ENCODE measurements at places on chromosomes 2 and 18.

GRCh38 chr2:176781570-176782217 is 430.9 kb upstream of the HNRNPA3 start:
- DNase-seq = no peak

GRCh38 chr2:137231628-137232027 is 466.3 kb downstream of the THSD7B start:
- DNase-seq = no peak

DNA sequence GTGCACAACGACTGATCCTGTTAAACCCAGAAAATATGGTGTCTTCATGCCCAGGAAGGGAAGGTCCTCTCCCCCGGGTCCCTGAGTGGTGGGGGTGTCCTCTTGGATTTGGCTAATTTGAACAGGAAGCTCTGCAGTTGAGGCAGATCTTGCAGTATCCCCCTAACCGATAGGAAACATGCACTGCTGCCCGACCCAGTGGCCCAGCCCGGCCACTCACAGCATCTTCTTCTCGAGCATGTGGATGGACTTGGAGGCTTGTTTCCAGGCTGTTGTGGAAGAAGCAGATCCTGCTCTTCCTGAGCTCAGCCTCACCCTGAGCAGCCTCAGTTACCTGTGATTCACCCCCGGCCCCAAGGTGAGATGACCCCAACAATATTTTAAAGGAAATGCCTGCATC is 46.4 kb upstream of the ASB1 start:
- no peak for DNase-seq

- no peak for DNase-seq
These were observed 8.6 kb downstream of the FAM124B start for GRCh38 chr2:224393157-224393872.

DNA sequence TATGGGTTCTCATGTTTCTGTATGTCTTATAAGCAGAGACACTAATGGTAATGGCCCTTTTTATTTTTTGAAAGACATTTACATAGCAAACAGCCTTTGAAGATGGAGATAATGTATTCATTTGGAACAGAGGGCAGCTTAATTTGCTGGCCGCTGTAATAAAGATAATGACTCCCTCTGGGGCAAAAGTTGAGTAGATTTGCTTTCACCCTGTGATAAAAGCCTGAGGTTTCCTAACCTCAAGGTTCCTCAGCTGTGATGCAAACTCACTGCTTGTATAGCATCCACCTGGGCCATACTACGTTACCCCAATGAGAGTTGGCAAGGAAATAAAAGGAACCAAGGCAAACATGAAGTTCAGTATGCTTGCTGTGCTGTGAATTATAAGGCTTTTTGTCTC is 54.8 kb downstream of the TEX51 start:
- DNase-seq = no peak

GRCh38 chr2:172693037-172693436 is 42.6 kb upstream of the RAPGEF4 start:
- peak; percentile 61 for DNase-seq

- DNase-seq = no peak
These were observed 327.9 kb downstream of the CLIP4 start for GRCh38 chr2:29443151-29443550.

- no peak for DNase-seq
These were observed 654.6 kb upstream of the LINC00305 start for GRCh38 chr18:64803471-64803870.

GRCh38 chr2:655626-656025 is 21.6 kb downstream of the TMEM18 start:
- DNase-seq = no peak

DNA sequence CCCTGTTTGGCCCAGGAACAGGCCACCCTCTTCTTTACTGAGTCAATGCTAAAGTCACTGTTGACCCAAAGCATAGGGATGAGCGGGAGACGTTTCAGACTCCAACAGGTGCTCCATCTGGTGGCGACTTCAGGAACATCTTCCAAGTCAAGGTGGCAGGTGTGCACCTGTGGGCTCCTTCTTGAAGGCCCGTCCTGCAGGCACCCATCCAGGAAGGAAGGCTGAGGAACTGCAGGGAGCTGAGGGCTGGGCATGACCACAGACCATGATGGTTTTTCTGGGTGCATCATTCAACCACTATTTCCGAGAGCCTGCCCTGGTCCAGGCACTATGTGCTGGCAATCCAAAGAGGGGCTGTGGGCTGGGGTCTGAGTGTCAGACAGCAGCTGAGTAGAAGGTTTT is 142.8 kb downstream of the NDUFA10 start:
- DNase-seq = peak; percentile 66

DNA sequence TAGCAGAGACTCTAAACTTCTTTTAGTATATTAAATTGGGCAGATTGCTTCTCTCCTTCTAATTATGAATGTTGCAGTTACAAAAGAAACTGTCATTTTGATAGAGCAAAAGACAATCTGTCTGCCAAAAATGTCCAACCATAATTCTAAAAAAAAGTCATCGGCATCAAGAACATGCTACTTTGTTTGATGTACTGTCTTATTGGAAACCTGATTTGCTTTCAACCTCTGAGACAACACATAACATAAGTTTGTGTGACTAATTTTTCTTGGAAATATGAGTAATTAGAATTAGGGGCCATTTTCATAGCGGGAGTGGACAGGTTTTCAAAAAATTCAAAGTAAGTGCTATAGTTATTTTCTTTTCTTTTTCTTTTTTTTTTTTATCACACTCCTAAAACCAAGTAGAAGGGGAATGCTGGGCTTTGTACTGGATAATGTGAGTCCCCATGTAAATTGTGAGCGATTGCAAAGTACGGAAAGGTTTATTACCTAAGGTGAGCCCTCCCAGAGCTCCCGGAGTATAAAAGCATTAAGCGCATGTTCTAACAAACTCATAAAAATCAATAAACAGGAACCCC is 59.1 kb downstream of the ZEB2 start:
- DNase-seq = no peak

- no peak for DNase-seq
These were observed 630.7 kb downstream of the DCC start for GRCh38 chr18:52970686-52971085.

DNA sequence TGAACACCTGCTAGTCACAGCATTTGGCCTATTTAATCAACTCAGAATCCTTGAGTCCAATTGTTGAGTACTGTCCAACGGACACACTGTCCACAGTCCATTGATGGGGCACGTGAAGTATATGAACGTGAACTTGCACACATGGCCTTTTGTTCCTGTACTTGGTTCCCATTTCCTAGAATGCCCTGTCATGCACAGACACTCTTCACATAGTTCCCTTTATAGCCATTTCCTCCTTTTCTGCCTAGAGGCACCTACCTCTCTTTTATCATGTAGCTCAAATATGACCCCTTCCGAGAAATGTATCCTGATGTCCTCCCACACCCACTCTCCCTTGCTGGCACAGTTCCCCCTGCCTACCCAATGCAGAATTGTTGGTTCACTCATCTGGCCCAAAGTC is 8.7 kb upstream of the CRYGA start:
- DNase-seq = no peak

- DNase-seq = no peak
These were observed 62.0 kb downstream of the SMAD7 start for GRCh38 chr18:48888773-48889080.

- DNase-seq = no peak
These were observed 1.6 kb upstream of the GPR45 start for GRCh38 chr2:105239924-105240323.

- no peak for DNase-seq
These were observed 35.4 kb downstream of the INSIG2 start for GRCh38 chr2:118123561-118124232.

DNA sequence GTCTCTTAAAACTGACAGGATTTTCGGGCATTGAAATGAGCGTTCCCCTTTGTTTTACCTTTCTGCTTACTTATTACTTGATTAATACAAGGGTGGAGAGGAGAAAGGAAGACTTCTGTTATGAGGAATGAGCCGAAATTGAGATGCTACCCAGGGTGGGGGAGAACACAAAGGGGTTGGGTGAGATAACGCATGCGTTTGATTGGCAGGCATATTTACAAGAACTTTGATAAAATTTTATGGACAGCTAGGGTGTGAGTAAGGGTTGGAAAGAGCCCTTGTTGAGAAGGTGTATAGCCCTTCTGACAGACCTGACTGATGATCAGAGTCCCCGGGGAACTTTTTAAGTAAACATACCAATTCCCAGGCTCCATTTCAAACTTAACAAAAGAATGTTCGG is 1.8 kb downstream of the RNF138 start:
- DNase-seq = peak; percentile 20

- DNase-seq = no peak
These were observed 216.1 kb downstream of the ICOS start for GRCh38 chr2:204152616-204153015.

DNA sequence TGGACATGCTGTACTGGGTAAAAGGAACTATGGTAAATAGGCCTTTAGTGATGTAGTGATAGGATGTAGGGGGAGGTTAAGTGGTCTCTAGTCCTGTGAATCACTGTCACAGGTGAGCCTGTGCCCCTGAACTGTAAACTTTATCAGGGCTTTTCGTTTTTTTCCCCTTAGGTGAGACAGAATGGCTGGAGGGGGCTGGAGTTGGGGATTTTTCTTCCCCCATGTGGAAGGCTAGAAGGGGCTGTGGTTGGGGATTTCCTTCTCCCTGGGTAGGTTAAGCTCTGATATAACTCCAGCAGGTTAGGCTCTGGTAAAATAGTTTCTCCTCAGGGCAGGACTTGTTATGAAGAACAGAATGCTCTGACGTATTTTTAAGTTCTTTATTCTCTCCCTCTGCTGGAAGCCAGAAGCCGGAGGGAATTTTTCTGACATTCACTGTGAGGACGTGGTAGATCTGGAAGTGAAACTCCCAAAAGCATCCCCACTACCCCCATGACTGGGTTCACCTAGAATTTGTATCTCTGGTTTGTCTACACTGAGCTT is 28.5 kb downstream of the PIKFYVE start:
- no peak for DNase-seq

- DNase-seq = no peak
These were observed 119.7 kb downstream of the GAREM1 start for GRCh38 chr18:32351032-32351431.

GRCh38 chr2:119421741-119422140 is 9.9 kb upstream of the TMEM37 start:
- DNase-seq = no peak

DNA sequence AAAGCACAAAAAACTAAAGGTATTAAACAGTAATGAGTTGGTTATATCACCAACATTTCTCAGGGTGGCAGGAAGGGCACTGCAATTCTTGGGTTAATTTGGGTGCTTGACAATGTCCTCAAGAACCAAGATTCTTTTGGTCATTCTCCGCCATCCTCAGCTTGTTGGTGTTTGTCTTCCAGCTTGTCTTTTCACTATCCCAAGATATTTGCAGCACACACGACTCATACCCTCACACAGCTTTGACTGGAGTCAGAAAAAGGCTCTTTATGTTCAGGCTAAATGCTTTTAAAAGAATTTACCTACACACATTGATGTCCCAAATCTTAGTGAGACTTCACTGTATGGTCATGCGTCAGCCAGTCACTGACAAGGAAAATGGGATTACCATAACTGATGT is 12.5 kb downstream of the GREB1L start:
- DNase-seq = no peak

DNA sequence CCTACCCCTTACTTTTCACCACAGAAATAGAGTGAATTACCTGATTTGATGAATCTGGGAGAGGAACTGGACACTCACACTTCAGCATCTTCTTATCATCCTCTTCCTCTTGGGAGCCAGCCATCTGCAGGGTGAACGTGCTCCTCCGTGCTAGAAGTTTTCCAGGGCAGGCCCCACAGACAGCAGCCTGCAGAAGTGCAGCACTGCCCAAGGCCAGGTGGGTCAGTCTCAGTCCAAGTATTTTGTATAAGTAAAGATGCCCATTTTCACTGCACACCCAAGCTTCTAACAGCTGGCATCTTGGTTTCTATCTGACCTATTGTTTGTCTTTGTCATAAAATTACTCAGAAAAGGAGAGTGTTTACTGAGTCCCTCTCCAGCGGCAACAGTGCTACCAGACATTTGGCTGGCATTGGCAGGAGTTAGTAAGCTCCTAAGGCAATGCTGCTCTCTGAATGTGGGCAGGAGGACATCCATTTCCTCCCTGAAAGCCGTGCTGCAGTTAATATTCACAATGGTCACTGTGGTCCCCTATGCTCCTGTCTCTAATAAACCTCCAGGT is 222.6 kb upstream of the CTAGE1 start:
- DNase-seq = no peak

GRCh38 chr2:183125659-183126341 is 1.6 kb downstream of the NUP35 start:
- DNase-seq = no peak

DNA sequence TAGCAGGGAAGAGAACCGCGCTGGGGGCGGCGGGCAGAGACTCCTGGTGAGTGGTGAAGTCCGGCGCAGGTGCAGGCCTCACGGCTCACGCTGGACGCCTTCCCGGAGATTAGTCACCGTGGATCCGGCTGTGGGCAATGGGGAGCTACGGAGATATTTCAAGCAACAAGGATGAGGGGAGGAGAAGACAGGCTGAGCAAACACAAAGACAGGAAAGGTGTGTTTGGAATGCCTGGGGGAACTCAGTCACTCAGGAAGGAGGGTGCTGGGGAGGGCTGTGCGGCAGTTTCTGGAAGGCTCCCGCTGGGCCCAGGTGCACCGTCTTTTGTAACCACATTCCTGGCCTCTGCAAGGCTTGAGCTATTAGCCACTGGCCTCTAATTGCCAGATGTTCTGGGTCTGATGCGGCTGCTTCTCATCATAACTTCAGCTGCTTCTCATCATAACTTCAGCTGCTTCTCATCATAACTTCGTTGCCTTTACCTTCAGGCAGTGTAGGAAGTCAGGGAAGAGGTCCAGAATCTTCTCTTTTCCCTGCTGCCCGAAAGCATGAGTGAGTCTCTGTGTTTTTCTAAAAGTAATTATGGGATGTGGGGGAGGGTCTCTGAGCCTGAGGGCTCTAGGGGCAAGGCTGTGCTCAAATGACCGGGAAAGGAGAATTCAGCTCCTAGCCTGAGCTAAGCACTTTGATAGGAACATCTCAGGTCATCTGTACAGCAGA is 118.9 kb downstream of the PXDN start:
- no peak for DNase-seq

GRCh38 chr2:177243073-177243472 is 21.5 kb downstream of the NFE2L2 start:
- no peak for DNase-seq

DNA sequence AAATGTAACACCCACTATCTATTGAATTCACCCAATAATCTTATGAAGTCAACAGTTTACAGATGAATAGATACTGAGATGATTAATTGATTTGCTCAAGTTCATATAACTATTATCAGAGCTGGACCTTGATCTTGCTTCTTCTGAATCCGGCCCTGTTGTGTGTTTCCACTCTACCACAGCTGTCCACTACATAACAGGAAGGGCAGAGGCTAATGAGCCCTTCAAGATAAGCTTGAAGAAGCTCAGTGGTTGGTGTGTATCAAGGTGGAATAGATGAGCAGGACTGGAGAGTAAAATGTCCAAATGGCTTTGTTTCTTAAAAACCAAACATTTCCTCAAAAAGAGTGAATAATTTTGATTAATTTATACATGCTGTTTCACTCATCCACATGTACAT is 56.4 kb upstream of the ITGB6 start:
- DNase-seq = no peak

- no peak for DNase-seq
These were observed 16.4 kb downstream of the CEP76 start for GRCh38 chr18:12686100-12686499.

All from activated CD4-positive, alpha-beta memory T cell treated with anti-CD3 and anti-CD28 coated beads for 36 hours (primary cell).